ENCODE measurements at places on chromosomes 4 and X. TPM values are rescaled to one million over a fixed set of nuclear protein-coding genes. Genes with fewer than 3 reads are reported as not detected.

Gene SMIM10
- not detected for total RNA-seq

Gene IDH3G
- total RNA-seq, result 39.9 TPM

Gene AADAT
- not detected for total RNA-seq

Gene DRP2
- total RNA-seq, result not detected

Gene GPRASP2
- total RNA-seq, result 3.2 TPM

Gene PORCN
- total RNA-seq, result 15.4 TPM

Gene LIMCH1
- total RNA-seq, result not detected

Gene ARHGAP6
- not detected for total RNA-seq

Gene NSUN7
- not detected for total RNA-seq

Gene ZNF595
- total RNA-seq, result 11.4 TPM

Gene POLN
- 4.4 TPM for total RNA-seq

Gene ODAM
- total RNA-seq, result not detected

Gene HSD17B13
- total RNA-seq, result 0.58 TPM

Gene HDAC6
- total RNA-seq, result 121 TPM

Gene C1QTNF7
- total RNA-seq, result not detected

Gene F8A3
- total RNA-seq, result not detected

Gene HSD17B11
- 69.7 TPM for total RNA-seq

Gene MYOZ2
- not detected for total RNA-seq

Gene MAGEC2
- not detected for total RNA-seq

Gene CT45A1
- not detected for total RNA-seq

Gene SSX2
- total RNA-seq, result not detected

Gene ETDC
- total RNA-seq, result not detected

Gene DCAF8L2
- not detected for total RNA-seq

Gene GYG2
- total RNA-seq, result not detected

Gene ERAS
- total RNA-seq, result not detected

Gene HPRT1
- 22.7 TPM for total RNA-seq

Gene CCNQ
- 26.3 TPM for total RNA-seq

Gene SPANXD
- total RNA-seq, result not detected

Data from CD4-positive, alpha-beta memory T cell (primary cell).